ENCODE measurements at places on chromosomes 11 and 22.

DNA sequence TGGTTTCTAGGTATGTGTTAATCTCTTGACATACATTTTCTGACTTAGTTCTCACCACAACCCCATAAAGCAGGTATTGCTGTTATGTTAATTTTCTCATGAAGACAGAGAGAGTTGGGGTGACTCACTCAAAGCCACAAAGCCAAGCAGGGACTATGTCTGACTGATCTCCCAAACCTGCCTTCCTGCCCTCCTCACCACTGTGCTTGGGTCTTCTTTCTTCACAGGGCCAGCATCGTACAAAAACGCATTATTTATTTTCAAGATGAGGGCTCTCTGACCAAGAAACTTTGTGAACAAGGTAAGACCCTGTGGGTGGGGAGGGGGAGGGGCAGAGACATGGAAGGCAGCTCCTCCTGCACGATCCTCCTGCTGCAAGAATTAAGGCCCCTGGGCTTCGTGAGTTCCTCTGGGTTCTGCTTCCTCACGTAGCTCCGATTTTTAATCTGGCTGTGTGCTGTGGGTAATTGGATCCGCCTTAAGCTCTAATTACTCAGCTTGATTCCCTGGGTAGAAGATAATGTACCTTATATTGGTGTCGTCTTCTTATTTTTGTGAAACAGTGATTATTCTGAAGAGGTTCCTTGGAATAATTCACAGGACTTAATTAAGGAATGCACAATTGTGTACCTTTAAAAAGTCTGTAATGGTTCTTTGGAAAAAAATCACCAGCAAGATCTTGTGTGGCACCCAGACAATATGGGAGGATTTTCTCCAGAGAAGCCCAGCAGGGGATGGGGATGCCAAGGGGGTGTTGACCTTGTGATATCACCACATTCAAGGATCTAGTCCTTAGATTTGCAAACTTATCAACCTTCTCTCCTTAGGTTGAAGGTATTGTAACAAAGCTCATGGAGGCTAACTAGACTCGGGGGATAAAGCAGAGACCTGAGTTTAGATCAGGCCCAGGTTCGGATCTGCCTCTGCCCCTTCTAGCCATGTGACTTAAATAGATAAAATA lies 112.9 kb downstream of the SPON1 start:
- peak; percentile 50 for DNase-seq

- DNase-seq, result no peak
These were observed 22.5 kb downstream of the PISD start for GRCh38 chr22:31639436-31640039.

GRCh38 chr11:83493917-83494316 lies 207.8 kb upstream of the CCDC90B start:
- DNase-seq, result no peak

GRCh38 chr11:113159988-113160807 lies 154.2 kb upstream of the TTC12 start:
- no peak for DNase-seq

DNA sequence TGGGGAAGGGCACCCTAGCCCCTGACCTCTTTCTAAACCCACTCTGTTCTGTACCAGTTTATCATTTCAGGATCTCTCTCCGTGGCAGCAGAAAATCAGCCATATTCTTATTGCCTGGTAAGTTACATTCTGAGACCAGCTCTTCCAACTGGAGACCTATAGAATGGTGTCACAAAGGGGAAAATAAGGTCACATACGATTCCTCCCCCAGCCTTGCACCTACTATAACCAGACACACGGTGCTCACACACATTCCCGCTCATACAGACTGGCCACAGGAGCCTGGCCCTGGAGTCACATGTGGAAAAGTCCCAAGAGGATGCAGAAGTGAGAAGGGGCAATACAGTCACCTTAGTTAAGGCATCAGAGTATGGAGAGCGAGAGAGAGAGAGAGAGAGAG lies 7.5 kb downstream of the MS4A8 start:
- DNase-seq, result no peak

GRCh38 chr22:18085188-18085587 lies 7.4 kb downstream of the PEX26 start:
- no peak for DNase-seq

GRCh38 chr11:255816-256215 lies 19.0 kb downstream of the PSMD13 start:
- DNase-seq, result no peak

- no peak for DNase-seq
These were observed 13.1 kb downstream of the ADM start for GRCh38 chr11:10317776-10318526.
